ENCODE measurements at places on chromosomes 5 and 9. TPM values are rescaled to one million over a fixed set of nuclear protein-coding genes. Genes with fewer than 3 reads are reported as not detected.

- no peak for DNase-seq
- no peak overlapping the region for H3K4me3 ChIP-seq
- no peak overlapping the region for H3K27ac ChIP-seq
- H3K4me1 ChIP-seq = no peaks in the 10 kb centered on the region
- H3K27me3 ChIP-seq = no peaks in the 10 kb centered on the region
- no peaks in the 10 kb centered on the region for H3K36me3 ChIP-seq
Measured at GRCh38 chr9:86939321-86939720, 8.0 kb downstream of the GAS1 start.

Gene NR6A1
- 3.4 TPM for total RNA-seq

- no peak for DNase-seq
- H3K36me3 ChIP-seq = no peaks in the 10 kb centered on the region
- H3K27me3 ChIP-seq = no peaks in the 10 kb centered on the region
- H3K27ac ChIP-seq = no peak overlapping the region
Measured at GRCh38 chr9:88236511-88237478, 98.5 kb upstream of the SPATA31C2 start.

Gene GABRA1
- not detected for total RNA-seq

- no peak overlapping the region for H3K27ac ChIP-seq
- DNase-seq = no peak
- no peak overlapping the region for H3K4me3 ChIP-seq
- peaks cover 13% of the 10 kb centered on the region for H3K4me1 ChIP-seq
Measured at GRCh38 chr5:143016777-143017516, 246.8 kb downstream of the ARHGAP26 start.

DNA sequence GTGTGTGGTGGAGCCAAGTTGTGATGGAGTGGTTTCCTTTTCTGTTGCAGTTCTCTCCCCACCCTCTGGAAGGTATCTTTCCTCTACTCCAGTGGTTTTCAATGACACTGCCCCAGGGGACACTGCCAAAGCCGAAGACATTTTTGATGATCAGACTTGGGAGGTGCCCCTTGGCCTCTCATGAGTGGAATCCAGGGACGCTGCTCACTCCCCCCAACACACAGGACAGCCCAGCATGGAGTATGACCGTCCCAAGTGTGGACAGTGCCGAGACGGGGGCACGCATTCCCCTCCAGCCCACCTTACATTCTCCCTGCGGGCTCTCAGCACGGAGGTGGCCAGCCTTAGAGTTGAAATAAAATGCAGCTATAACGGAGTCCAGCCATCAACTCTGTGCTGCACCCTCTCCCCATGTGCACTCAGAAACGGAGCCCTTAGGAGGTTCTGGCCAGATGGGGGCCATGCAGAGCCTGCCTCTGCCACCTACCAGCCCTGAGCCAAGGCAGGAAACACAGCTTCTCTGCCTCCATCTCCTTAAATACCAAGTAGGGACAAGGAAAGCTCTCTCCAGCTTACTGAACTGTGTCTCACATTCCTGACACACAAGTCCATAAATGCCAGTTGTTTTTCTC is 150.8 kb downstream of the ROR2 start:
- H3K4me3 ChIP-seq = no peak overlapping the region
- H3K27me3 ChIP-seq = no peaks in the 10 kb centered on the region
- peaks cover 13% of the 10 kb centered on the region for H3K4me1 ChIP-seq
- H3K36me3 ChIP-seq = no peaks in the 10 kb centered on the region
- DNase-seq = no peak

Data from spleen (tissue), 13 donors.